ENCODE measurements at places on chromosomes 1 and 21. TPM values are rescaled to one million over a fixed set of nuclear protein-coding genes. Genes with fewer than 3 reads are reported as not detected.

DNA sequence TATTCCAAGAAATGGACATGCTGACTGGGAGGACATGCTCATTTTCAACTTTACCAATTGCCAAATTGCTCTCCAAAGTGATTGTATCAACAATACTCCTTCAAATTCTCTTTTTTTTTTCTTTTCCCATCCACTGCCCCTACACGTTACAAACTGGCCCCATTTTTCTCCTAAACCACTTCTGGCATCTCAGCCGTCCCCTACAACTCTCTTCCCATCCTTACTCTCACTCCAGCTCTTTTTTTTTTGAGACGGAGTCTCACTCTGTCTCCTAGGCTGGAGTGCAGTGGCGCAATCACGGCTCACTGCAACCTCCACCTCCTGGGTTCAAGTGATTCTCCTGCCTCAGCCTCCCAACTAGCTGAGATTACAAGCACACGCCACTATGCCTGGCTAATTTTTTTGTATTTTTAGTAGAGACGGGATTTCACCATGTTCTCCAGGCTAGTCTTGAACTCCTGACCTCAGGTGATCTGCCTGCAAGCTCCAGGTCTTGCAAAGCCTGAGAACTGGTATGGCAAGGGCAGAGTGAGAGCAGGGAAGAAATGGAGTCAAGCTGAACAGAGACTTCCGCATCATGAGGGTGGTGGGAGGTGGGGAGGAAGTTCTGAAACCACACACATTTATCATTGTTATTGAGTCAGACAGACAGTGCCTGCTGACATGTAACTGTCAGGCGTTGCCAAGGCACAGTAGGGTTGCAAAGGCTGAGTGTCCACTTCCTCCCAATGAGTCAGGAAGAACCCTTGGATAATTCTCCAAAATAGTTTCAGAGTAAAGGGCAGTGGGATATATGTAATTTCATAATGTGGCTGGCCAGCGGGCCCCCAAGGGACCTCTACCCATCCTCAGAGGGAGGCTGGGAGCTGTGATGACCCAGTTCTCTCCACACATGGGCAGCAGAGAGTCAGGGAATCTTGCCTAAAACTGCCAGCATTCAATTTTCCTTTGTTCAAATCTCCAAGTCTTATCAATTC, 17.4 kb downstream of the CELA3A start:
- H3K4me1 ChIP-seq, result no peaks in the 10 kb centered on the region
- no peak overlapping the region for H3K4me3 ChIP-seq
- no peak for DNase-seq
- H3K27ac ChIP-seq, result no peak overlapping the region
- H3K36me3 ChIP-seq, result no peaks in the 10 kb centered on the region

NSUN4 gene
- total RNA-seq, result 9.0 TPM

DNA sequence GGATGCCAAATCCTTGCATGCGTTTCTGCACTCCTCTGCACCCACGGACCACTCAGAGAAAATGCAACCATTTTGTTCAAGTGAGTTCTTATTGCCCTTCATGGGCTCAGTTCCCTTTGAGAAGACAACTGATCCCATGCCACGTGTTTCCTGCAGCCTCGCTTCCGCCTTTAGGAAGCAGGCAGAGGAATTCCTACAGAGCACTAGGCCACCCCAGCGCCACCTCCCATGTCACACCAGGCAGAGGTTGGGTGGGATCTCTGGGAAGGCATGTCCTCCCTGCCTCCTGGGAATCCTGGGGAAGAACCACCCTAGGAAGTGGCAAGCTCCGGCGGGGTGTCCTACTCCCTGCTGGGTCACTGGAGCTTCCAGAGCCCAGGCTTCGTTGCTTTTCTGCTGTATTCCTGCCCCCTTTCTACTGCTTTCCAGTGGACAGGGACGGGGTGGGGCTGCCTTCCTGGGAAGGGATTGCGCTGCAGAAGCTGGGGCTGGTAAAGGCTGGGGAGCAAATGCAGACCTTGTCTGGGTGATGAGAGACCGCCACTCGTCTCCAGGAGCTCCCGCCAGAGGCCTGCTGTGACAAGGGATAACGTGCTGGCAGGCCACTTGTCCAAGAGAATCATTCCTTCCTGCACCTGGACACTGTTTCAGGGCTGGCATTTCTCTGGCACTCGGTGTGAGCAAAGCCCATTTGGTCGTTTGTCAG, 478.2 kb upstream of the VAMP3 start:
- no peaks in the 10 kb centered on the region for H3K4me1 ChIP-seq
- H3K27ac ChIP-seq, result no peak overlapping the region
- no peaks in the 10 kb centered on the region for H3K27me3 ChIP-seq
- no peak for DNase-seq

GRCh38 chr1:192493584-192493983, 82.0 kb upstream of the RGS1 start:
- DNase-seq, result no peak
- H3K4me1 ChIP-seq, result peaks cover 5% of the 10 kb centered on the region
- H3K27ac ChIP-seq, result no peak overlapping the region
- H3K4me3 ChIP-seq, result no peak overlapping the region
- no peaks in the 10 kb centered on the region for H3K27me3 ChIP-seq
- no peaks in the 10 kb centered on the region for H3K36me3 ChIP-seq
